Suprapubic skin (tissue), 4 donors: ENCODE measurements at places on chromosomes 16 and 17. TPM values are rescaled to one million over a fixed set of nuclear protein-coding genes. Genes with fewer than 3 reads are reported as not detected.

The OR3A3 gene
- total RNA-seq = not detected

The SLC5A11 gene
- total RNA-seq = not detected

- no peaks in the 10 kb centered on the region for H3K36me3 ChIP-seq
- H3K4me3 ChIP-seq = no peak overlapping the region
- no peak overlapping the region for H3K27ac ChIP-seq
- peaks cover 4% of the 10 kb centered on the region for H3K27me3 ChIP-seq
These were observed 20.3 kb downstream of the RHBDL3 start for GRCh38 chr17:32285746-32286517.

DNA sequence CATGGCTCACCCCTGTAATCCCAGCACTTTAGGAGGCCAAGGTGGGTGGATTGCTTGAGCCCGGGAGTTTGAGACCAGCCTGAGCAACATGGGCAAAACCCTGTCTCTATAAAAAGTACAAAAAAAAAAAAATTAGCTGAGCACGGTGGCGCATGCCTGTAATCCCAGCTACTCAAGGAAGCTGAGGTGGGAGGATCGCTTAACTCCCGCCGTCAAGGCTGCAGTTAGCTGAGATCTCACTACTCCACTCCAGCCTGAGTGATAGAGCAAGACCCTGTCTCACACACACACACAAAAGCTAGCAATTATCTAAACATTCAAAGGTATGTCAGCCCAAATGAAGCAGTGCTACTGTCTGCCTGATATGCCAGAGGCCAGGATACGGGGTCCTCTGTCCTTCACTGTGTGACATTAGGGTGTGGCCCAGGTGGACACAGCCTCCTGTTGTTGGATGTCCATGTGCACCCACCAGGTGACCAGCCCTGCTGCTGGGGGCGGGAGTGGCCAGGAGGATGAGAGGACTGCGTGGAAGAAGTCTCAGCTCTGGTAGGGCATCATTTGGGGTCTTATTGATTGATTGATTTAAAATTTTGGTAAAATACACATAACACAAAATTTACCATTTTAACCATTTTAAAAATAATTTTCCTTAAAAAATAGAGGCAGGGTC lies 3.9 kb downstream of the NLRC3 start:
- H3K27me3 ChIP-seq = peaks cover 5% of the 10 kb centered on the region
- H3K36me3 ChIP-seq = no peaks in the 10 kb centered on the region
- H3K4me3 ChIP-seq = no peak overlapping the region
- H3K4me1 ChIP-seq = no peaks in the 10 kb centered on the region
- DNase-seq = no peak

DNA sequence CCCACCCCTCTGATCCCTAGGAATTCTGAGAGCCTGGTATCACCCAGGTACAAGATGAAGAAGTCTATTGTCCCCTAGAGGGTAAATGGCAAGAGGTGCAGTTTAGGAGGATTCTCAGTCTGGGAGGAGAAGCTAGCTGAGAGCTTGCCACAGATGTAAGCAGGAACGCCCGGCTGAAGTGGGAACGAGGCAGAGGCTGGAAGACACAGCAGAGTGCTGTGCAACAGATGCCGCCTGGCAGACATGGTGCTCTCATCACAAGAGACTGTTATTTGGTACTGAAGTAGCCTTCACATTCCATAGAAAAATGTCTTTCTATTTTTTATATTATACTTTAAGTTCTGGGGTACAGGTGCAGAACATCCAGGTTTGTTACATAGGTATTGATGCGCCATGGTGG lies 20.3 kb upstream of the KRT20 start:
- peaks cover 19% of the 10 kb centered on the region for H3K4me1 ChIP-seq
- H3K4me3 ChIP-seq = no peak overlapping the region
- H3K36me3 ChIP-seq = no peaks in the 10 kb centered on the region
- no peak overlapping the region for H3K27ac ChIP-seq
- peaks cover 3% of the 10 kb centered on the region for H3K27me3 ChIP-seq

DNA sequence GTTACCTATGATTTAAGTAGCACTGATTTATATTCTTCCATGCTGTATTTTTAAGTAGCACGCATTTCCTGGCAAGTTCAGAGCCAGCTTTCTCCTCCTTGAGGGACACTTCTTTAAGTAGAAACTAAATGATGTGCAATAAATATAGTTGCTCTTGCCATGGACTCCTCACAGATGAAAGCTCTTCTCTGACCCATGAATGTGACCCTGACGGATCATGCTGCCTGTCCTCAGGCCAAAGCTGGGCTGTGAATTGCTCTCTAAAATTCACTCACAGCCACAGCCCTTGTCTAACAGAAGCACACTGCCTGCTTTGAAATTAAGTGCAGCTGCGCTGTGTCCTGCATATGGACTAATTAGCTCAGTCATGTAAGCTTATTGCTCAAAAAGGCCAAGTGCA lies 438.8 kb downstream of the PMP22 start:
- no peak overlapping the region for H3K4me3 ChIP-seq
- no peaks in the 10 kb centered on the region for H3K27me3 ChIP-seq
- H3K4me1 ChIP-seq = no peaks in the 10 kb centered on the region
- no peak for DNase-seq
- H3K27ac ChIP-seq = no peak overlapping the region

DNA sequence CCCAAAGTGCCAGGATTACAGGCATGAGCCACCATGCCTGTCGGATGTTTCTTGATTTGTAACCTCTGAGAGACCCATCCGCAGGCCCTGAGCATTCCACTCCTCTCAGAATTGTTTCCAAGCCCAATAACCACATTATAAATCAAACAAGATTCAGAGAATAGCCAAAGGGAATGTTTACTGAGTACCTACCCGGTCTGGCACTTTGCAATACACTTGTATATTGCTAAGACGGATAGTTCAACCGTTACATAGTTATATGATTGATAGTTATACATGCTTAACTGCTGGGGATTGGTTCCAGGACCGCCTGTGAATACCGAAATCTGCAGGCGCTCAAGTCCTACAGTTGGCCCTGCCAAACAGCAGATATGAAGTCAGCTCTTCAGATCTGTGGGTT lies 3.0 kb upstream of the KAT8 start:
- no peak overlapping the region for H3K4me3 ChIP-seq
- H3K27me3 ChIP-seq = no peaks in the 10 kb centered on the region
- DNase-seq = no peak
- peaks cover 34% of the 10 kb centered on the region for H3K36me3 ChIP-seq
- H3K4me1 ChIP-seq = peaks cover 74% of the 10 kb centered on the region
